ENCODE measurements at places on chromosomes 5 and 9. TPM values are rescaled to one million over a fixed set of nuclear protein-coding genes. Genes with fewer than 3 reads are reported as not detected.

Gene GADD45G
- total RNA-seq = 103 TPM

Gene NDUFS6
- not detected for total RNA-seq

Gene CSNK1A1
- total RNA-seq = 329 TPM

Gene ENHO
- total RNA-seq = not detected

Gene ZNF618
- total RNA-seq = 15.1 TPM

Gene CAVIN4
- total RNA-seq = not detected

Gene OMD
- 9.8 TPM for total RNA-seq

Gene SIL1
- total RNA-seq = 22.2 TPM

Gene CDH9
- total RNA-seq = not detected

Gene TTC33
- 0.29 TPM for total RNA-seq

Gene PALM2AKAP2
- total RNA-seq = not detected

Gene FCN2
- not detected for total RNA-seq

Gene SNCAIP
- total RNA-seq = 10.5 TPM

Gene SIT1
- not detected for total RNA-seq

Gene HMMR
- total RNA-seq = 1.7 TPM

Gene NSG2
- total RNA-seq = 4.2 TPM

Gene CCNB1
- total RNA-seq = 6.5 TPM

Gene CCL27
- total RNA-seq = not detected

Gene SLC45A2
- not detected for total RNA-seq

Gene CAMK4
- 16.9 TPM for total RNA-seq

Gene SPINK4
- not detected for total RNA-seq

Gene GLIPR2
- total RNA-seq = 12.3 TPM

Gene PLEKHG4B
- 4.3 TPM for total RNA-seq

Gene TLE4
- 18.5 TPM for total RNA-seq

Gene ARL14EPL
- total RNA-seq = not detected

Gene LRRC14B
- not detected for total RNA-seq

Gene PTPN3
- total RNA-seq = 13.4 TPM

Gene FAM114A2
- 4.9 TPM for total RNA-seq

Gene NME5
- total RNA-seq = not detected

Gene SLC34A1
- not detected for total RNA-seq

Gene SLC6A19
- 5.5 TPM for total RNA-seq

Gene FGF18
- not detected for total RNA-seq

Data from stomach (tissue), 19 donors.